ENCODE measurements at places on chromosomes 3 and 15.

- DNase-seq: no peak
Measured at GRCh38 chr15:75091814-75092213, 68.4 kb downstream of the PPCDC start.

DNA sequence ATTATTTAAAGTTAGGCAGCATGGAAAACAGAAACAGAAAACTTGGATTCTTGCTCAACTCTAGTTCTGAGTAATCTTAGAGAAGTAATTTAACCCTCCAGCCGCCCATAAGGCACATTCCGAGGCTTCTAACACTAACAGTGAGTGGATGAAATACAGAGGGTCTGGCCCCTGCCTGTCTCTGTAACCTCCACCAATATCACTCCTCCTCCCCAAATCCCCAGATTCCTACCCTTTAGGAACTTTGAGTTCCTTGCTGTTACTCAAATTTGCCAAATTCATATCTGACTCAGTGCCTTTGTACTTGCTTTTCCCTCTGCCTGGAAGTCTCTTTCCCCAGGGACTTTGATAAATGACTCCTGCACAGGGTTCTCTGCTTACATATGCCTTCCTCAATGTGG, 112.5 kb upstream of the TGFBR2 start:
- no peak for DNase-seq

- no peak for DNase-seq
Measured at GRCh38 chr3:37456270-37456708, 281.9 kb upstream of the LRRFIP2 start.

GRCh38 chr3:127339928-127340861, 52.3 kb upstream of the PRR20G start:
- DNase-seq: no peak

- no peak for DNase-seq
Measured at GRCh38 chr3:78604341-78604740, 1163.5 kb downstream of the ROBO1 start.

GRCh38 chr3:153957421-153957820, 163.8 kb upstream of the ARHGEF26 start:
- no peak for DNase-seq

DNA sequence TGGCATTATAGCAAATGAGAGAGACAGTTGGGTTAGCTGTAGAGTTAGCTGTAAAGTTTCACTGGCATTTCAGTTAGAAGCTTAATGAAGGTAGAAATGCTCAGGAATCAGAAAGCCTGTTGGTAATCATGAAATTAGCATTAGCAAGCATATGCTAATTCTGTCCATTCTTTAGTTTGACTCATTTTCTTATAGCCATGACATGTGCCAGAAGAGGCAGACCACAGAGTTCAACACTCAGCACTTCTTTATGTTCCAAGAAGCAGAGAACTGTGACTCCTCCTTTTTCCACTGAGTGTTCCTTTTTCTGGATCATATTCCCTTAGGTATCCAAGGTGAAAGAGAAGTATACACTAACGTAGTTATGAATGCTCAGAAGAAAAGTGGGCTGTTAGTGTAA, 276.2 kb upstream of the SGO1 start:
- no peak for DNase-seq

All from B cell (primary cell).